ENCODE measurements at places on chromosomes 2 and 18.

DNA sequence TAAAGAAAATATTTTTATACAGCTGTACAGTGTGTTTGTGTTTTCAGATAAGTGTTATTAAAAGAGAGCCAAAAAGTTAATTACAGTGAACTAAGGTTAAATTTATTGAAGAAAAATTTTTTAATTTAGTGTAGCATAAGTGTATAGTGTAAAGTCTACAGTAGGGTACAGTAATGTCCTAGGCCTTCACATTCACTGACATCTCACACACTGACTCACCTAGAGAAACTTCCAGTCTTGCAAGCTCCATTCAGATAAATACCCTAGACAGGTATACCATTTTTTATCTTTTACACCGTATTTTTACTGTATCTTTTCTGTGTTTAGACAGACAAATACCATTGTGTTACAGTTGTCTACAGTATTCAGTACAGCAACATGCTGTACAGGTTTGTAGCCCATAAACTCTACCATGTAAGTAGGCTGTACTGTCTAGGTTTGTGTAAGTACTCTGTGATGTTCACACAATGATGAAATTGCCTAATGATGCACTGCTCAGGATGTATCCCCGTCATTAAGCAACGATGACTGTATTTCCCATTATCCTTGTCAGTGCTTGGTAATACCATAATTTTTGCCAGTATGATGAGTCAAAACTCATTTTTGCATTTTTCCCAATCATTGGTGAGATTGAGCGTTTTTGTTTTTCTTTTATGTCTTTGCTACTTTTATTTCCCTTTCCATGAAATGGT is 48.2 kb upstream of the B3GNT2 start:
- DNase-seq: no peak

DNA sequence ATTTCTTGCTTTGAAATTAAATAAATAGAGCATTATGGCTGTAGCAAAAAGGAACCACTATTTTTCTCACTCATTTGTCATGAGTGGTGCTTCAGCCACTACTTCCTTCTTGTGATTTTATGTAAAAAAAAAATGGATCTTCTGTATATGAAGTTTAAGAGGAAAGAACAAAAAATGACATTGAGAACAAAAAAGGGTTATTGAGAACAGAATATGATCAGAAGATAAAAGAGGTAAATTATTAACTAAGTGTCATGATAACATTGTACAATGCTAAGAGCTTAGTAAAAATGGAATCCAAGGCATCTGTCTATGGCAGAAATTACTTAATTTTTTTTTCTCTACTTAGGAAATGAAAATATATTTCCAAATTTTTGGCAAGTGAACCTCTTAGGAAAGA is 103.5 kb downstream of the PKP4 start:
- DNase-seq: no peak

DNA sequence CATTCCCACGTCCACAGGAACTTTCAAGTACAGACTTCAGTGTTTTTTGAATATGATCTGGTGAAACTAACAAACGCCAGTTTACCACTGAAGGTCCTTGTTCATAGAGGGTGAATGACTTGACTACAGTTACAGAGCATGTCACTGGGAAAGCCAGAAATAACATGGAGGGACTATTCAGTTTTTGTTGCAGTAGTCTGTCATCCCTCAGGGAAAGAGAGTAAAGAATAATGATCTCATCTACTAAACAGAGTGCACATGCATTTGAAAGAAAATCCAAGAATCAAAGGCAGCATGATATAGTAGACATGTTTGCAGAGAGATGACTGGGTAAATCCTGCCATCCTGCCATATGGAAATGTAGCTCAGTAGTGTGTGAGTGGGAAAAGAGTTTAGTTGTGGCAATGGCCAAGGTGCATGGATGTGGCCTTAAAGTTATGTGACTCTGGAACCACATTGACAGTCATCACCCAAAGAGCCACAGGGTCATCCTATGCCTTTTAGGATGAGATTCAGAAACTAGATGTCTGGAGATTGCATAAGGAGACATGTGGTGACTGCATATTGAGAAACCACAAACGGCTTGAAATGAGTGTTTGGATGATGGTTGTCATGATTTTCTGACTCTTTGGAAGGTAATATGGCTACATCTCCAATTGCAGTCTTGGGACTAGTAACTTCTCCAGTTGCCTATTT is 125.3 kb upstream of the ZEB2 start:
- no peak for DNase-seq

DNA sequence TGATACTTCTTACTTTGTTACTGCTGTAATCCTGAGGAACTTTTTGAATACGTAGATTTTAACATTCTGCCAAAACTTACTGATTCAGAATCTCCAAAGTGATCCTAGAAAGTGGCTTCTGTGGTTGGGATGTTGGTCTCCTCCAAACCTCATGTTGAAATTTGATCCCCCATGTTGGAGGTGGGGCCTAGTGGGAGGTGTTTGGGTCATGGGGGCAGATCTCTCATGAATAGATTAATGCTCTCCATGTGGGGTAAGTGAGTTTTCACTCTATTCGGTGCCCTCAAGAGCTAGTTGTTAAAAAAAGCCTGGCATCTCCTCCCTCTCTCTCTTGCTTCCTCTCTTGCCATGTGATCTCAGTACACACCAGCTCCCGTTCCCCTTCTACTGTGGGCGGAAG is 329.9 kb downstream of the HRH4 start:
- no peak for DNase-seq

DNA sequence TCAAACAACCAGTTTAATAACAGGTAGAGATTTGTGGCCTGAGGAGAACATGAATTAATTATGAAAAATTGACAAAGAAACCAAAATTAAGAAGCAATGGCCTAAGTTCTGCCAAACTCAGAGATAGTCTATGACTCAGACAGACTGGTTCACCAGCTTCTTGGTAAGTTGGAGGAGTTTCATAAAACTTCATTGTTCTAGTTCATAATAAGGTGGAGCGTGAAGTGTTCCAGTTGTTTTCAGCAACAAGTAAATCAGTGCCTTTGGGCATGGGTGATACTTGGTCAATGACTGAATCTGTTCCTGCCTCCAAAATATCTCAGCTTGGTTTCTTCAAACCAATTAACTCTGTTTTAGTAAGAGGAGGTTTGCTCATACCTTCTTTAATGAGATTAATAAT is 40.0 kb downstream of the SLC40A1 start:
- DNase-seq: no peak

DNA sequence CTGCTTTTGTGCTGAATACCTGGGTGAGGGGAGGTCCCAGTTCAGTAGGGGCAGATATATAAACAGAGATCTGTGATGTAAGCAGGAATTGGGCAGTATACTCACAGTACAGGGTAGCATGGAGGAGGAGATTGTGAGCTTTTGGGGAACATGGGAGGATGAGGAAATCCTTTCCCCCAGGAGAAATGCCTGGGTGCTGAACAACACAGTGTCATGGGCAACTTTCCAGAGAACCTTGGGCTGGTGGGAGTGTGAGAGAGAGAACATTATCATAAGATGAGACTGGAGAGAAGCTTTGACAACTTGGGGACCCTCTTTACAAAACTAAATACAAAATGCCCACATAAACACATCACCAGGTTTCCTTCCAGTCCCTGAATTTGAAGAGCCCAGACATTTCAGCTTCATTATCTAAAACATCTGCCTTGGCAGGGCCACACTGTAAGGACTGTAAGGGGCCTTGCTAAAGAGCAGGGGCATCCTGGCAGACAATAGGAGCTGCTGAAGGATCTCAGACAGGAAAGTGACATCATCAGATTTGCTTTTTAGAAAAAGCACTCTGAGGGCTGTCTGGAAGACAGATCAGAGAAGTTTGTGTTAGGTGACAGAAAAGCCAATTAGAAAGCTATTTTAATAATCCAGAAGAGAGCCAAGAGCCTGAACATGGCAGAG is 303.1 kb upstream of the FBXO11 start:
- DNase-seq: no peak

DNA sequence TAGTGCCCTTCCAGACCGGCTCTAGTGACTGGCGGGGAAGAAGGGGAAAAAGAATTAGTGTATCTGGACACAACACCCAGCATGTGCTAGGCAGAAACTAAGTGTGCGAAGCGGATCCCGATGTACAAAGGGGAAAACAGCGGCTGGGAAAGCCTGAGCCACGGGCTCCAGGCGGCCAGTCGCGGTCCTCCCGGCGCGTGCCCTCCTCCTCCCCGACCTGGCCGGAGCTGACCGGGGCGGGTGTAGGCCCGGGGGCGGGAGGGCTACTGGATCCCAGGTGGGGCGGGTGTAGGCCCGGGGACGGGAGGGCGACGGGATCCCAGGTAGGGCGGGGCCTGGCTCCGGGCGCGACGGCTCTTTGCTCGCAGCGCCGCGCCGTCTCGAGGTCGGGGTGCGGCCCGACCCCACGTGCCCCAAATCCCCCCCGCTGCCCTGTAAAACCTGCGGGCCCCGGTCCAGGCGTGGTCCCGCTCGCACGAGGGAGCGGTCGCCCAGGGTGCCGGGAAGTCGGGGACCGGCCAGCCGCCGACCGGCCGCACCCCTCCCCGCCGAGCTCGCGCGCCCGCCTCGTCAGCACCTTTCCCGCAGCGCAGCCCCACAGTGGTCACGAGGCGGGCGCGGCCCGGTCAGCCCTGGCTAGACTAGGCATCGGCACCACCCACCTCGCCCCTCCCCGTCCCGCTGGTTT is 48.8 kb downstream of the C2orf42 start:
- DNase-seq: no peak

- no peak for DNase-seq
These were observed 331.2 kb upstream of the LRATD1 start for GRCh38 chr2:14301331-14301730.

DNA sequence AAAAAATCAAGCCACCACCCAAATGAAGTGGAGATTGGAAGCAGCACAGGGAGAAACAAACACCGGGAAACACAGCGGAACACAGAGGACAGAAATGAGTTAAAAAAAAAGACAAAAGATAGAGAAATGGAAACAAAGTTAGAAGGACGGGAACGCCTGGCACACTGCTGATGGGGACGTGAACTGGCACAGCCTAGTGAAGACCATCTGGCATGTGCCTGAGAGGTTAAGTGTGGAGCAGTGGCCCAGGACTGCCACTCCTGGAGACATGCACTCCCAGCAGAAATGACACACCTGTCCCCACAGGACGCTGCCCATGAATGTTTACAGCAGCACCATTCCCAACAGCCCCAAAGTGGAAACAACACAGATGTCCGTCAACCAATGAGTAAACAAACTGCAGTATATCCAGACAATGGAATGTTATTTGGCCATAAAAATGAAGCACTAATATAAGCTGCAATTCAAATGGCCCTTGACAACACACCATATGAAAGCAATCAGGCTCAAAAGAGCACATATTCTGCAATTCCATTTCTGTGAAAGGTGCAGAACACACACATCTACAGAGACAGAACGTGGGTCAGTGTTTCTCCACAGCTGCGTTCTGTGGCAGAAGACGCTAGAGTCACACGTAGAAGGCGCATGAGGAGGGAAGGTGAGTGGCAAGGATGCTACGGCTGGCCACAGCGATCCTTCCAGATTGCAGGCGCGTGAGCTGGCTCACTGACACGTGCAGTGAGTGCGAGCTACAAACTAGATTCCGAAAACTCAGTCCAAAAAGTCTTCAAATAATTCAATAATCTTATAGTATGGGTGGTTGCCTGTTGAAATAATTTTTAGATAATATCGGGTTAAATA is 24.6 kb downstream of the THAP4 start:
- peak; percentile 66 for DNase-seq

- no peak for DNase-seq
These were observed 151.8 kb downstream of the UBR3 start for GRCh38 chr2:169979025-169979424.

DNA sequence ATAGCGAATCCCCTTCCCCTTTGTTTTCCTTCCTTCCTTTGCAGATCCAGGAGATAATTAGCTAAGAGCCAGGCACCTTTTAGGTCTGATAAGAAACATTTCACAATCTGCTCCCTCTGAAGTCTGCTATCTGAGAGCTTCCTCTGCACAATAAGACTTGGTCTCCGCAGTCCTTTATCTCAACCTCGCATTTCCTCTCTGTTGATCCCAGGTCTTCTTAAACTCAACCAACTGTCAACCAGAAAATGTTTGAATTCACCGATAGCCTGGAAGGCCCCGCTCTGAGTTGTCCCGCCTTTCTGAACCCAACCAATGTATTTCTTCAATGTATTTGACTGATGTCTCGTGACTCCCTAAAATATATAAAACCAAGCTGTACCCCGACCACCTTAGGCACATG is 78.4 kb upstream of the CTDP1 start:
- DNase-seq: no peak

- DNase-seq: peak; percentile 9
These were observed 239.8 kb downstream of the SH3RF3 start for GRCh38 chr2:109368798-109369197.

DNA sequence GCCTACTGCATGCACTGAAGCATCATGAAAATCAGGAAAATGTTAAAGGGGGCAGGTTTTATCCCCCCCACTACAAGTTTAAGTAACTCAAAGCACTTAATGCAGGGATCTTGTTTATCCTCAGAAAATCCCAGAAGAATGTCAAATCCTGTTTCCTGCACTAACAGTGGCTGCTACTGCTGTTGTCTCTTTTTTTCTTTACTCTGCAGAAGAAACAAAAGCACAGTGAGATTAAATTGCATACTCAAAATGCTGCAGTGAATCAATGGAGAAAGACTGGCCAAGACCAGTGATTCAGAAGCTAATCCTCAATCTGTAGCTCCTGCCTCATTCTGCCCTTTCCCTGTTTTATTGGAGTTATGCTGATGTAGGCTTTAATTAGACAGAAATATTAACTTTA is 332.3 kb upstream of the FIGN start:
- DNase-seq: no peak

DNA sequence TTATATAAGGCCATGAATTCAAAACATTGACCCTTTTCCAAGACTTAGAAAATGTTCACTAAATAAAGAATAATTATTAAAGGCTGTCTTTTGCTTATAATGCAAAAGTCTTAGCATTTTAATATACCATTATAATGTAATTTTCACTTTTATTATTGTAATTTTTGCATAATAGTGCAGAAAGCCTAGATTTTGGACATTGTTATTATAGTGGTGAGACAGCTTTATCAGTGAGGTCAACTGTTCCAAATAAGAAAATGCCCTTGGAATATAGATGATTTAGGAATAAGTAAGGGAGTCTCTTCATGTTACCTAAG is 56.6 kb downstream of the ATIC start:
- no peak for DNase-seq

DNA sequence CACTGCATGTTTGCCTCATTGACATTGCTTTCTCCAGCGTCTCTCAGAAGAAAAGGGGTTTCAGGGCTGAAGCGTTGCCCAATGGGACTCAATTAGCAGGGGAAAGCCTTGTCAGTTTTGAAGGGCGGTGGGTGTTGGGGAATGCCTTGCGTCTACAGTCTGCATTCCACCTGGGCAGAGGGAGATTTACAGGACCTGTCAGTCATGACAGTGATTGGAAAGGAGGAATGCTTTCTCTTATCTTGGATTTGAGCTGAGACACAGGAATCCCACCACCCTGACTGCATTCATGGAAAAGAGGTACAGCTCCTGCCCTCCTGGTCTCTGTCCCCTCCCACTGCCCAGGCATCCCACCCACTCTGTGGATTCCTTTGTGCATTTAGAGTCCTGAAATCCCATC is 123.9 kb downstream of the ACKR3 start:
- DNase-seq: no peak

GRCh38 chr2:68432696-68433658 is 34.1 kb downstream of the FBXO48 start:
- no peak for DNase-seq

- no peak for DNase-seq
These were observed 19.1 kb upstream of the VIT start for GRCh38 chr2:36677386-36677785.

GRCh38 chr2:135985826-135986393 is 484 bp upstream of the DARS1 start:
- DNase-seq: no peak

- peak; percentile 60 for DNase-seq
These were observed 66.7 kb upstream of the BCL2L11 start for GRCh38 chr2:111053825-111054515.
